ENCODE measurements at places on chromosomes 5 and 9. TPM values are rescaled to one million over a fixed set of nuclear protein-coding genes. Genes with fewer than 3 reads are reported as not detected.

The PKN3 gene
- 2.4 TPM for total RNA-seq

The GAPT gene
- total RNA-seq = 0.61 TPM

The FBP2 gene
- not detected for total RNA-seq

The DAB2 gene
- total RNA-seq = 23.1 TPM

The OSMR gene
- total RNA-seq = 27.2 TPM

- no peaks in the 10 kb centered on the region for H3K4me1 ChIP-seq
- H3K27ac ChIP-seq = no peak overlapping the region
- H3K27me3 ChIP-seq = no peaks in the 10 kb centered on the region
- no peaks in the 10 kb centered on the region for H3K36me3 ChIP-seq
- no peak for DNase-seq
These were observed 382.7 kb upstream of the CDH10 start for GRCh38 chr5:25027526-25027925.

- no peak overlapping the region for H3K27ac ChIP-seq
- no peak for DNase-seq
- no peak overlapping the region for H3K4me3 ChIP-seq
These were observed 28.8 kb upstream of the ROR2 start for GRCh38 chr9:91978740-91979414.

DNA sequence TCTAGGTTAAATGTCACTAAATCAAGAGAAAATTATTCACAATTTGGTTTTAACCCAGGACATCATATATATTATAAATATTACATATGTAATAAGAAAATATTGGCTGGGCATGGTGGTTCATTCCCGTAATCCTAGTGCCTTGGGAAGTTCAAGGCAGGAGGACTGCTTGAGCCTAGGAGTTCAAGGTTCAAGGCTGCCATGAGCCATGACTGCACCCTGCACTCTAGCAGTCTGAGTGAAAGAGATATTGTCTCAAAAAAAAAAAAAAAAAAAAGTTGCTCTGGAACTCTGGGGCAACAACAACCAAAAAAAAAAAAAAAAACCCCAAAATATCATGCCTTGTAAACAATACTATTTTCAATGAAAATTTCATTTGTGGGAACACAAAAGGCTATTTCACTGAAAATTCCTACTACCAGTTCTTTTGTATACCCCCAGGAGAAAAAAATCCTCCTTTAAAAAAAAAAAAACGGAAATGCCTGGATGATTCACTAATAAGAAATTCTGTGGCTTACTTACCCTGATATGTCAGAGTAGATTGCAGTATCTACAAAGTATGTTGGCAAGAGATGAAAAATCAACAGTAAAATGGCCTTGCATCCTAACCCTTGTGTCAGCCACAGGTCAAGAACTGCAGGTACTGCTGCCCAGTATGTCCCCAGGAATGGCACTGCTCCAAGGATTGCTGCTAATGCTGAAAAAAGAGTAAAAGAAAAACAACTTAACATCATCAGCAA is 22.6 kb upstream of the CTNNAL1 start:
- no peaks in the 10 kb centered on the region for H3K4me1 ChIP-seq
- peak; percentile 61 for DNase-seq
- peak overlapping the region; percentile 59 for H3K27ac ChIP-seq

GRCh38 chr5:124888050-124888506 is 141.6 kb upstream of the ZNF608 start:
- H3K4me1 ChIP-seq = no peaks in the 10 kb centered on the region
- no peaks in the 10 kb centered on the region for H3K27me3 ChIP-seq
- no peak overlapping the region for H3K27ac ChIP-seq

DNA sequence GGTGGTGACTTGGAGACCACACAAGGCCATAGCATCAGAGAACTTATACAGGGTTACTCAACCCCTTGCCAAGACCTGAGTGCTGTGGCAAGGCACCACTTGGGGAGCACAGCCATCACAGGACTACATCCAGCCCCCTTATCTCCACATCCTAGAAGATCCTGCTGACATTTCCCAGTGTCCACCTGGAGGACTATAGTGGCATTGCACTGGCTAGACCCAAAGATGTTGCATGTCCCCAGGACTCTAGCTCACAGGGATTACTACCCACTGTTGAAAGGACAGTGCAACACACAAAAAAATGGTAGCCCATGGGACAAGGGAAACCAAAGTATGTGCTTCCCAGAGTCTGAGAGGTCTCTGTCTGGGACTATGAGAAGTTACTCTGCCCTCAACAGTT is 411.1 kb upstream of the NUDT12 start:
- H3K27ac ChIP-seq = no peak overlapping the region
- no peak for DNase-seq
- no peaks in the 10 kb centered on the region for H3K4me1 ChIP-seq
- no peak overlapping the region for H3K4me3 ChIP-seq
- H3K36me3 ChIP-seq = no peaks in the 10 kb centered on the region
- H3K27me3 ChIP-seq = no peaks in the 10 kb centered on the region

GRCh38 chr5:32168460-32169033 is 5.6 kb downstream of the GOLPH3 start:
- peak overlapping the region; percentile 100 for H3K27ac ChIP-seq
- DNase-seq = no peak
- no peaks in the 10 kb centered on the region for H3K36me3 ChIP-seq
- no peak overlapping the region for H3K4me3 ChIP-seq

DNA sequence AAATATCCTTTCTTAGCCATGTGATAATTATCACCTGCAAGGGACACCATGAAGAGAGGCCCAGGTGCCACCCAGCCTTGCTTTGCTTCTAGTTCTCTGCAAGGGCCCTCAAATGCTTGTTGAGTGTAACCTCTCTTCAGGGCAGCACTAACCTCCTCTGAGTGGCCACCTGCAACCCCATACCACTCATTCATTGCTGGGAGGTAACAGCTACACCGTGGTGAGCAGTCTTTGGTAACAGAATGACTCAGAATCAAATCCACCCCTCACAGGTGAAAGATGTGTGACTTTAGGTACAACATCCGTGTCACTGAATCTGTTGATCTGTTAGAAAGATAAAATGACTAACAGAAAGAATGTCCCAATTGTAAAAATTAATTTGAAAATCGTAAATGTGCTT is 365.1 kb upstream of the TRPC7 start:
- H3K4me1 ChIP-seq = no peaks in the 10 kb centered on the region
- no peaks in the 10 kb centered on the region for H3K36me3 ChIP-seq
- no peak overlapping the region for H3K4me3 ChIP-seq
- no peak overlapping the region for H3K27ac ChIP-seq
- no peak for DNase-seq
- no peaks in the 10 kb centered on the region for H3K27me3 ChIP-seq

DNA sequence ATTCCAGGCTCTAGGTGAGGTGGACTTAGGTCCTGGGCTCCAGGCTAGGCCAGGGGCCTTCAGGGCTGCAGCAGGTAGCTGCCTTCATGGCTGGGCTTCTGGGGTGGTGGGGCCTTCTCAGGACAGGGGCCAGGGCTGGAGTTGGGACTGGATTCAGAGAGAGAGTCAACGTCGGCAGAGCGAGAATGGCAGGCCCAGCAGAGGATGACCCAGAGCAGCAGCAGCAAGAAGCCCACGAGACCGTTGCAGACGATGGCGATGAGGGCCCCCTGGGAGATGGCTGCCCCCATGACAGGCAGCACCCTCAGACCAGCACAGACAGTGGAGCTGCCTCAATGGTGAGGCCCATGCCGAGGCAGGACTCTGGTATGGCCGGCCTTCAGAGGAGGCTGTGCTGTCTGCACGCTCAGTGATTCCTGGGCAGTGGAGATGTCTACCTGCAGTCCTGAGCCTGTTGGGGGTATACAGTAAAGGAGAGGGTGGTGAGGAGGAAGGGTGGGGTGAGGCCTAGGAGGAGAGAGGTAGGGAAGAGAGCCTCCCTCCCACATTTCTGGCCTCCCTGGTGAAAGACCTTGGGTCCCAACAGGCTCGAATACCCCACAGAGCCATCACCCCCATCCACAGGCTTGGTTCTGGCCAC is 1.3 kb downstream of the ENHO start:
- H3K27ac ChIP-seq = no peak overlapping the region
- no peaks in the 10 kb centered on the region for H3K4me1 ChIP-seq
- no peaks in the 10 kb centered on the region for H3K27me3 ChIP-seq

- H3K36me3 ChIP-seq = no peaks in the 10 kb centered on the region
- H3K4me3 ChIP-seq = no peak overlapping the region
- no peak for DNase-seq
These were observed 185.7 kb upstream of the GNA14 start for GRCh38 chr9:77833561-77834429.

DNA sequence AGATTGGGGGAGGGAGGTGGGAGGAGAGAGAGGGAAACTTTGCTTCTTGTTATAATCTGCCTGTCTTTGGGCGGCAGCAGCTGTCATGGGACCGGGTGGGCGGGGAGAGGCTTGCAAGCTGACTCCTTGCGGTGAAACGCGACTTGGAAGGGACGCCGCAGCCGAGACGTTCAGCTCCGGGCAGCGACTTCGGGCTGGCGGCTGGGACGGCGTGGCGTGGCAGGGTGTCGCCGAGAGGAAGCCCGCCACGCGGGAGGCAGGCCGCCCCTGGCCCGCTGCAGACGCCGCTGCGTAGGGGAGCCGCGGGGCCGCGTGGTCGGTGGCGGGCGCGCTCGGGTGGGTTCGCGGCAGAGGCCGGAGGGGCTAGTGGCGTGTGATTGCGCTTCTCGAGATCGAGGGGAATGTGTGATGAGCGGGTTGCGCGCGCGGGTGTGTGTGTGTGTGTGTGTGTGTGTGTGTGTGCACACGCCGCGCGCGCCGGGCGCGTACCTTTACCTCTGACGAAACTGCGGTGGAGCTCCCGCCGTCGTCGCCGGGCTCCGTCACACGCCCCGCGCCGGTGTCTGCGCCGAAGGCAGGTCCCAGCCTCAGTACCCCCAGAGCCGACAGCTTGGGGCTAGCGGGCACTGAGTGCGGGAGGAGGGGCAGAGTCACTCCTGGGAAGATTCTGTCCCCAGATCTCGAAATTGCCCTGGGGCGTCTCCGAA is 1.7 kb downstream of the PPARGC1B start:
- peak; percentile 80 for DNase-seq
- H3K27ac ChIP-seq = peak overlapping the region; percentile 78
- H3K36me3 ChIP-seq = no peaks in the 10 kb centered on the region
- H3K4me1 ChIP-seq = peaks cover 6% of the 10 kb centered on the region

- no peak overlapping the region for H3K4me3 ChIP-seq
- no peak overlapping the region for H3K27ac ChIP-seq
These were observed 62.0 kb downstream of the RNF130 start for GRCh38 chr5:180009581-180009980.

GRCh38 chr5:76038212-76038611 is 45.0 kb upstream of the SV2C start:
- H3K27ac ChIP-seq = no peak overlapping the region
- DNase-seq = no peak
- H3K4me3 ChIP-seq = no peak overlapping the region
- no peaks in the 10 kb centered on the region for H3K36me3 ChIP-seq

All from uterus (tissue), 4 donors.